ENCODE measurements at places on chromosomes 7 and 10.

GRCh38 chr10:11104772-11105675 lies 87.4 kb downstream of the CELF2 start:
- no peak for DNase-seq

DNA sequence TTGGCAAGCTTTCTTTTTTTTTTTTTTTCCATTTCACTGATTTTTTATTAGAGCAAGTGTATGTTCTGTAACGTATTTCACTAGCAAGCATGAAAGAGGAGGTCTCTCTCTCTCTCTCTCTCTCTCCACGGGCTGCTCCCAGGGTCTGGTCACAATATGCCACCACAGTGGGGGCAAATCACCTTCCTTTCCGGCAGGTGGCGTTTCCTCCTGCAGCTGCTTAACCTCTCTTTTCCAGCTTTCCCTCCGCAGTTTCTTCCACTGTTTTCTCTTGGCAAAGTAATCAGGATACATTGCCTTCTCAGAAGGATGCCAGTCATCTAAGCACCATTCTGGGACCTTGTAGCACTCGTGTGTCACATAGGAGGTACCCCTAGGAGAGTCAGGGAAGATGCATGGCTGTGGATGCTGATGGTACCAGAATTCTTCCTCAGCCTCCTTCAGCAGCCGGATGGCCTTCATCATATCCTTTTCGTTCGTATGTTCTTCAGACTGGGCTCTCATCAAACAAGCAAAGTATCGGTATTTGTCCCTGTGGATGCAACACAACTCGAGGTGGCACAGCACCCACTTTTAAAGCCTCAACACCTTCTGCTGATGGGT lies 197.3 kb upstream of the PODXL start:
- no peak for DNase-seq

DNA sequence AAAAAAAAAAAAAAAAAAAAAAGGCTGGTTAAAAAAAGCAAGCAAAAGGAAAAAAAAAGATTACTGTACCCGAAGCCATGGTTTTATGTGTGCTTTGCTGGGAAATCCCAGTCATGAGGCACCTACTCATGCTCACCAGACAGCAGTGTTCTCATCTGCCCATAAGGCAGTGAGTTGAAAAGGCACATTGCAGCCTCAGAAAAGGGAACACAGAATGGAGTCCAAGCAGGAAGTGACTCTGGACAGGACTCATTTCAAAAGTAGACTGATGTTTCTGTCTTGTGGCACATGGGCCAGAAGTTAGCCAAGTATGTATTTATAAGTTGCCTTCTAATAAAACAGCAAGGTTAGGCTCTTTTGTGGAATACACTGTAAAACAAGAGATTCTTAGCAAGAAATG lies 40.2 kb downstream of the PDSS1 start:
- no peak for DNase-seq

DNA sequence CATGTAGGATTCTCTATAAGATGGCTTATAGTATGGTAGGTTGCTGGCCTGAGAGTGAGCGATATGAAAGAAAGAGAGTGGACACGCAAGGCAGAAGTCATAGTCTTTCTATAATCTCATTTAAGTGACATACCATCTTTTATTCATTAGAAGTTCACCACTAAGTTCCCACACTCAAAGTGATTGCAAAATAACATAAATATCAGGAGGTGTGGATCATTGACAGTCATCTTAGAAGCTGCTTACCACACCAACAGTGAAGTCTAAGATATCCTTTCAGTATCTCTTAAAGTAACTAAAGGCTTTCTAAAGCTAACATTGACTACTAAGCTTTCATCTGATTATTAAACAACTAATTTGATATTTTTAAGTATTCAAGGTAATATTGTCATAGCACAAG lies 36.9 kb upstream of the GNAI1 start:
- DNase-seq = no peak

DNA sequence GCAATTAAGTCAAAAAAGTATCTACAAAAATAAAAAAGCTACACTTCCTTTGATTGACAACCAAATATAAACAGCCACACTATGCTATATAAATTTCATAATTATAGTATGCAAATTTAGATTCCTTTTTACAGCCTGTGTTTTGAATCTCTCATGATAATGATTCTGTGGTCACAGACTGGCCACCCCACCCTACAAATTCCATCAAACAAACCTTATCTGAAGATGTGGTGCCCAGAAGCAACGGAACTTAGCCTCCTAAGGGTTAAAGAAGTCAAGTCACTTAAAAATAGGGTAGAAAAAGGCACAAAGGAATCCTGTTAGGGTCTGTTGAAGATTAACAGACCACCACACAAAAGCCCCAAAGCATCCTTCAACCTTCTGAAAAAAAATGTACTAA lies 351.8 kb downstream of the INHBA start:
- no peak for DNase-seq

GRCh38 chr7:144826208-144826607 lies 9.6 kb downstream of the TPK1 start:
- no peak for DNase-seq

DNA sequence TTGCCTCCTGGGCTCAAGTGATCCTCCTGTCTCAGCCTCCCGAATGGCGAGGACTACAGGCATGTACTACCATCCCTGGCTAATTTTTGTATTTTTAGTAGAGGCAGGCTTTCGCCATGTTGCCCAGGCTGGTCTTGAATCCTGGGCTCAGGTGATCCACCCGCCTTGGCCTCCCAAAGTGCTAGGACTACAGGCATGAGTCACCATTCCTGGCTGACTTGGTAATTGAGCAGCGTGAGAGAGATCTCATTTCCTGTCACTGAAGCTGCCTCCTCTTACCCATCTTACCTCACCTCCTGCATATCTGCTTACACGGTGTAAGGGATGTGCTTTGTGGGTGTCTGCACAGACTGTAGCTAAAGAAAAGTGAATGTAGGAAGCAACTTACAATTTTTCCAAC lies 9.7 kb downstream of the IFIT3 start:
- no peak for DNase-seq

- no peak for DNase-seq
These were observed 182.6 kb downstream of the REEP3 start for GRCh38 chr10:63703740-63704345.

DNA sequence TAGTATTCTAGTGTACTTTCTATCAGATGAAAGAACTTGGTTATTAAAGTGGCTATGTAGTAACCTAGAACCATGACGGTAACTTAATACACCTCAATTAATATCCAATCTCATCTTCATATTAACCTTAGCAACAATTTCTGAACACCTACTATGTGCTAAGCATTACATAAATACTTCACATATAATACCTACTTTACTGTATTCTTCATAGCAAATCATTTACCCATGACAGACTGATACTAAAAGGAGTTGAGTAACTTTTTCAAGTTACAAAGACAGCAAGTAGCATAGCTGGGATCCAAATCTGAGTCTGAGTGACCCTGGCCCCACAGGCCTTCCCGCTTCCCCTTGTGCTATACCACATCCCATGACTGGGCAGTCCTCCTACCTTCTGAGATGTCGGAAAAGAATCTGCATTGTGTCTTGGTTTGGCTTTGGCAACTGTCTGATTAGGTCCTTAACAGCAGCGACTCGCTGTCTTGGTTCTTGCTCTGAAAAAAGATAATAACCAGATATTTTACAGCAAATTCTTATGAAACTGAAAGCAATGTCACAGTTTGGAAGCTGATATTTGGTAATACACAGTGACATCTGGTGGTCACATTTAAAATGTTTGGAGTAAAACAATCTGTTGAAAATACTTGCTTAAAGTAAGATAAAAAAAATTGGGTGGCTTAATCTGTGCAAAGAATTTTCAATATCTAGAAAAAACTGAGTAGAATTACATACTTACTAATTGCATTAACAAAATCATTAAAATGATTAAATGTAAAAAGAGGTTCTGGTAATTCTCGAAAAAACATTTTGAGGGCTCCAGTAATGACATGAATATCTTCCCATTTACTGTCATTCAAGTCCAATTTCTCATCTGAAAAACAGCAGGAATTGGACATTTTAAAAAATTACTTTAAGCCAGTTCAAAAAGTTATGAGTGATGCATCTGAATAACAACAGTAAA lies 120.1 kb downstream of the ARHGAP12 start:
- DNase-seq = no peak

DNA sequence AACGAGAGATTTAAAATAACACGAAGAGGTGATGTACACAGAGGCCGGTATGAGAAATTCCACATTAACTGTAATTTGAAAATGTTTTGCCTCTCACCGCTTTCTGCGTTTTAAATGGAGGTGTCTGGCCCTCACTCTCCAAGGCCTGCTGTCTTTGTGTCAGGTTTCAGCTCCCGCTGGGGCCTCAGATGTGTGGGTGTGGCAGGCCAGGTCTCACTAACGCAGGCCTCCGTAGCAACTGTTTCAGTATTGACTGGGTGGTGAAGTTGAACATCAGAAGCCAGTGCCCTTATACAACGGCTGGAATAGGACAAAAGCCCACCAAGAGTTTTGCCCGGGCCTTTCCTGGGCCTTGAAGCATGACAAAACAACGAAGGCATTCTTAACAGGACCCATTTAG lies 303.1 kb downstream of the ADARB2 start:
- DNase-seq = no peak

DNA sequence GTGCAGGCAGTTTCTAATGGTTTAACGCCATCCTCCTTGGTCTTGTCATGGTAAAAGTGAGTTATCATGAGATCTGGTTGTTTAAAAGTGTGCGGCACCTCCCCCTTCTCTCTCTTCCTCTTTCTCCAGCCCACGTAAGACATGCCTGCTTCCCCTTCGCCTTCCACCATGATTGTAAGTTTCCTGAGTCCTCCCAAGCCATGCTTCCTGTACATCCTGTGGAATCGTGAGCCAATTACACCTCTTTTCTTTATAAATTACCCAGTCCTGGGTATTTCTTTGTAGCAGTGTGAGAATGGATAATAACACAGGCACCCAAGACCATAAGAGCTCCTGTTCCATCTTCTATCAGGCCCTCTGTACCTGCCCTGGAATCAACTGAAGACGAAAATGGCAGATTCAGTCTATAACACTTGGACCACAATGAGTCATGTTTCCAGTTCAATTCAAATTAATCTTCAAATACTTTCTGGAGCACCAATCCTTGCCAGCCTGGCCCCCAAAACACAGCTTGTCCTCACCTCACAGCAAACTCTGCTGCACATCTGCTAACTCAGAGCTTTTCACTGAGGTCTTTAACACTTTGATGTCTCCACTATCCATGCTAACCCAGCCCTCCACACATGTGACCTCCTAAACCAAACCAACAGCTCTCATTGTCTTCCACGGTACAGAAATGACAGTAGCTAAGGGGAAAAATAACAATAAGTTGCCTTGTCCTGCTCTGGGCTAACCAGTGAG lies 73.2 kb downstream of the SFMBT2 start:
- no peak for DNase-seq

GRCh38 chr10:103859161-103860086 lies 4.0 kb upstream of the SH3PXD2A start:
- peak; percentile 20 for DNase-seq

- DNase-seq = no peak
These were observed 46.0 kb upstream of the CYCS start for GRCh38 chr7:25171071-25171470.

GRCh38 chr7:39816462-39817060 lies 133.5 kb upstream of the CDK13 start:
- no peak for DNase-seq

DNA sequence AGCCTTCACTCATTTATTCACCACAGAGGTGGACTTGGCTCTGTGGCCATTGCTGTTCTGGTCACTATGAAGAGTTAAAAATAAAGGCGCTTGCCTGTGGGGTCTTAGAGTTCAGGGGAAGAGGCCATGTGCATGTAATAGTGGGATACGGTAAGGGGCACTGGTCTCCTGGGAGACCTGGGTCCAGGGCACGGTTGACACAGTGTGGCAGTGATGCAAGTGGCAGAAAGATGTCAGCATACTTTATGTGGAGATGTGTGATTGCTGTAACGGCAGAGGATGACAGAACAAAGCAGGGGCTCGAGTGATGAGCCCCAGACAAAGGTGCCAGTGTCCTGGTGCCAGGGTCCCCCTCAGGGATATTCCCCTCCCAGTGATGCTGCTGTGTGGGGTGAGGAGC lies 8.6 kb downstream of the ZSCAN25 start:
- no peak for DNase-seq

GRCh38 chr10:113300617-113301016 lies 252.2 kb upstream of the HABP2 start:
- no peak for DNase-seq

- DNase-seq = no peak
These were observed at the start of gene IL6 for GRCh38 chr7:22726907-22727713. Gene IL6 (plus strand): TSS chr7:22727200. CDS start chr7:22727263, 63 bp downstream.

- no peak for DNase-seq
These were observed 2.1 kb downstream of the ADIRF start for GRCh38 chr10:86970162-86970981.

GRCh38 chr10:37488792-37489657 lies 363.6 kb downstream of the ANKRD30A start:
- no peak for DNase-seq

DNA sequence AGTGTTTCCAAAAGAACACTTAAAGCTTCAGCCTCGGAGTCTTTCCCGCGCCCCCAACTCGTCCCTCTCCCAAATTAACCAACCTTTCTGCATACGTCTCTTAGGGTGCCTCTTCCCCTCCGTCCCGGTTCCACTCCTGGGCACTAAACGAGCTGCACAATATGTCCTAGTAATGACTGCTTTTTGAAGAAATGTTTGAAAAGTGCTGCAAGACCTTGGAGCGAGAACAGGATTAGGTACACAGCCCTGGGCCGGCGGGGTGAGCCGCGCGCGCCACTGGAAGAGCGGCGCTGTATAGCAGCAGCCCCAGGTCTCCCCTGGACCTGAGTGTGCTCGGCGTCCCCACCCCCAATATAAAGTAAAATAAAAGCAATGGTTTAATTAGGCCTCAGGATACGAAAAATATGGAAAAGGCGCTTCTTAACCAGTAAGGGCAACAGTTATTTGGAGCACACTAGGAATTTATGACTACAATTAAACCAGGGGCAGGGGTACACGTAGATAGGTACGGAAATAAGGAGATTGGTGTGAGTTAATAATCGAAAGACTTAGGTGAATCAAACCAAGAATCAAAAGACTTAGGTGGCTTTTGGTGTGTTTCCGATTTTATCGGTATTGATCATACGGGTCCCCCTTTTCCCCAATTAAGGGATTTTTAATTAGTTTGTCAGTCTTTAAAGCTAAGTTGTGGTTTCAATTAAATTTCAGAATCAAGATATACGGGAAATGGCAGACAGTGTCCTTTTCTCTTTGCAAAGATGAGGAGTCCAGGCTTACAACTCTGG lies 1.9 kb downstream of the TET1 start:
- DNase-seq = no peak

GRCh38 chr7:113639221-113639620 lies 279.6 kb downstream of the PPP1R3A start:
- DNase-seq = no peak

All from T-helper 17 cell (primary cell).